Common myeloid progenitor, CD34-positive (primary cell): ENCODE measurements at places on chromosomes 12 and 14.

DNA sequence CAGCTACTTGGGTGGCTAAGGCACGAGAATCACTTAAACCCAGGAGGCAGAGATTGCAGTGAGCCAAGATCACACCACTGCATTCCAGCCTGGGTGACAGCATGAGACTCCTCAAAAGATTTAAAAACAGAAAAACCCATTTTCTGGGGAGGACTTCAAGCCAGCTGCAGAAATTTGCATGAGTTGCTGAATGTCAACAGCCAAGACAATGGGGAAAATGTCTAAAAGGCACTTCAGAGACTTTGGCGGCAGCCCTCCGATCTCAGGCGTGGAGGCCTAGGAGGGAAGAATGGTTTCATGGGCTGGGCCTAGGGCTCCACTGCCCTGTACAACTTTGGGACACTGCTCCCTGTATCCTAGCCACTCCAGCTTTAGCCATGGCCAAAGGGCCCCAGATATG, 177.8 kb upstream of the C14orf180 start:
- DNase-seq: no peak

DNA sequence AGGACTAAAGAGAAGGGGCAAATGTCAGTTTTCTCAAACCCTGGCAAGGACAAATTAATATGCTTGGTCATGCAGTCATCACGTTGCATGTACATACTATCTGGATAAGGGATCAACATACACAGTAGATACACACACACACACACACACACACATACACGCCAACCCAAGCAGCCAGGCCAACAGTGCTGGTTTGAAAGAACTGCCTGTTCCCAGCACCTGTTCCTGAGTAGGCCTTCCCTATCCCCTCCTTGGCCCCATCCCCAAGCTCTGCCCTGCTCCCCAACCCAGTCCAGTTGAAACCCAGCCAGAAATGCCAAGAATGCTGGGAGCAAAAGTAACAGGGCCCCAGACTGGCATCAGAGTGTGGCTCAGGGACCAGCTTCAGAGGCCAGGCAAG, 4.4 kb downstream of the ITGA7 start:
- DNase-seq: peak; percentile 18

- peak; percentile 28 for DNase-seq
These were observed 53.9 kb downstream of the EID3 start for GRCh38 chr12:104357421-104357952.

DNA sequence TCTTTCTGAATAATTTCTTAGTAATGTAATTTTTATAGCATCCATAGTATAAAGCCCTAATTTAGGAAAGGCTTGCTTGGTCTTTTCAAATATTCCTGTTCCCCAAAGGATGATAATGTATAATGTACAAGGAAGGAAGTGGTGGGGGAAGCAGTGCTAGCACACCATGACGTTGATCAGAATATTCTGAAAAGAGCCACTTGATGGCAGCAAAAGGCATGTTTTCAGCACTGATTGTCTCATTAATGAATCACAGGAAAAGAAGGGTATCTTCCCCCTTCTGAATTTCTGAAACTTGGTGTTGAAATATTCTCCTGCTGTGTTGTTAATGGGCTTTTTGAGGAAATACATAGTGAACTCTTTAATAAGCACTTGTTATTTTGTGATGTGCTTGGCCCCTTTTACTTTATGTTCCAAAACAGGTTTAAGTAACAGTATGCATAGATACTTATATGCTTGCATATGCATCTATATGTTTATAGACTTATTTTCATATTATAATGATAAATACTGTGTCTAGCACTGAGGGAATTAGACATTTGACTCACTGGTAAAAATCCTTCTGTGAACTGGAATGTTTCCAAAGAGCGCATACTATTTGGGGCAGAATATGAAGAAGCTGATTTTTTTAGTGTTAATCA, 122.0 kb downstream of the TMEM117 start:
- DNase-seq: peak; percentile 55

DNA sequence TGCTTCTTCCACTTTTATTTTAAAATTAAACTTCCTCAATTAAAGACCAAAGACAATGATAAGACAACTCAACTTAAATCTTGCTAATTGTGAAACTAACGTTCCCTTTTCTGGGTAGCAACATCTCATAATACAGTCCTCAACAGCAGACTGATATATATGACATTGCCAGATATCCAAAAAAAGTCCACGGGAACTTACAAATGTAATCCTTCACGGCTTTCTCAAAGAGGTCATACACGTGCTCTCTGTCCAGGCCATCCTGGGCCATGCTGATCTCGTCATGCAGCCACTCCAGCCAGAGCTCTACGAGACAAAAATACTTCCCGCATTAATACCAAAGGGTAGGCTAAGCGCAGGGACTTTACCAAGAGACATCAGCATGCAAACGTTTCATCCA, 13.3 kb downstream of the SART3 start:
- no peak for DNase-seq

DNA sequence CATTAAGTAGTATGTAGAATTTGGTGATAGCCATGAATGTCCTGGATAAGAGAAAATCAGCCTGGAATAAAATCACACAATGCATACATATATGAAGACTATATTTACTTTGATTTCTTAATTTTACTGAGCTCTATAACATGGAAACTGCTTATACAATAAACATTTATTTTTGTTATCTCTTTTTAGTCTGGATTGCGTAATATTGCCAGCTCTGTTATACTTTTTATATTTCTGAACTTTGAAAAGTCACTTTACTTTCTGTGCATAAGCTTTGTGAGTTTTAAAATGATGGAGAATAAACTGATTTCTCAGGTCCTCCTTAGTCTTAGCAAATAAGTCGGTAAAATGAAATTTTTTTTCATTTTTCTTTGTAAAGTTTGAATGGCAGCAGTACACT, 19.2 kb upstream of the ABCD2 start:
- no peak for DNase-seq

GRCh38 chr12:90126125-90126524, 417.5 kb upstream of the ATP2B1 start:
- no peak for DNase-seq

- peak; percentile 63 for DNase-seq
These were observed 5.6 kb downstream of the OR10P1 start for GRCh38 chr12:55642267-55642666.

GRCh38 chr12:106329231-106329982, 26.9 kb downstream of the TCP11L2 start:
- DNase-seq: no peak

DNA sequence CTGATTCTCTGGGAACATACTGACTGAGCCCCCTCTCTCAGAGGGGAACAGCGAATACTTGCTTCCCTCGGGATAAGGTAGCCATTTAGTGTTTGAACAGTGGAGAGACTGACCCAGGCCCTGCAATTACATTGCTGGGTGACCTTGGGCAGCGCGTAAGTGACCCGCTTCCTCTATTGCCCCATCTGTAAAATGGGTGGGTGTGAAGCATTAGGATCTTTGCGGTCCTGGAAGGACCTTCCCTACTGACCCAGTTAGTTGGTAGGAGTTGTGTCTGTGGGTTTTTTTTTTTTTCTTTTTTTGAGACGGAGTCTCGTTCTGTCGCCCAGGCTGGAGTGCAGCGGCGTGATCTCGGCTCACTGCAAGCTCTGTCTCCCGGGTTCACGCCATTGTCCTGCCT, 1.2 kb upstream of the KMT5A start:
- DNase-seq: no peak

GRCh38 chr12:7645395-7646177, 20.1 kb downstream of the APOBEC1 start:
- DNase-seq: no peak

- no peak for DNase-seq
These were observed 178.0 kb downstream of the RPAP3 start for GRCh38 chr12:47527816-47528215.

- no peak for DNase-seq
These were observed 91.0 kb upstream of the SFSWAP start for GRCh38 chr12:131619736-131620506.

DNA sequence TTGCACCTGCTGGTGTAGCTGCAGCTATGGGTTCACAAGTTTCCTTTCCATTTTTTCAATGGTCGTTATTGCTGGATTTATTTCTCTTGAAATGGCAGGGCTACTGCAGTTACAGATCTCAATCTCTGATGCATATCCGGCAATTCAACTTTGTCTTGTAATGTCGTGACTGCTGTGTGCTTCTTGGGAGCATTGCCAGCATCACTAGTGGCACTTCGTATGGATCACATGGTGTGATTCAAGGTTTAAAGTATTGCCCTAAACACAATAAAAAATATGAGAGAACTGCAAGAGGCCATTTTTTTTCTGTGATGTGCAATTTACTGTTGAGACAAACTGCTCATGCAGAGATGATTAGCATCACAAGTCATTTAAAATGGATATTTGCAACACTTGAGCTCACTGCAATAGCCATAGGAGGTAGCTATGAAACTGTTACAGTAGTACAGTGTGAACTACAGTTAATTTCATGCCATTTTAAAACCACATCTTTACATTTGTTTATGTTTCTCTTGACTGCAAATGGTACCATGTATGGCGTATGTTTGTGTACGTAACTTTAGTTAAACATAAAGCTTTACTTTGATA, 217.4 kb upstream of the PDE3A start:
- no peak for DNase-seq

DNA sequence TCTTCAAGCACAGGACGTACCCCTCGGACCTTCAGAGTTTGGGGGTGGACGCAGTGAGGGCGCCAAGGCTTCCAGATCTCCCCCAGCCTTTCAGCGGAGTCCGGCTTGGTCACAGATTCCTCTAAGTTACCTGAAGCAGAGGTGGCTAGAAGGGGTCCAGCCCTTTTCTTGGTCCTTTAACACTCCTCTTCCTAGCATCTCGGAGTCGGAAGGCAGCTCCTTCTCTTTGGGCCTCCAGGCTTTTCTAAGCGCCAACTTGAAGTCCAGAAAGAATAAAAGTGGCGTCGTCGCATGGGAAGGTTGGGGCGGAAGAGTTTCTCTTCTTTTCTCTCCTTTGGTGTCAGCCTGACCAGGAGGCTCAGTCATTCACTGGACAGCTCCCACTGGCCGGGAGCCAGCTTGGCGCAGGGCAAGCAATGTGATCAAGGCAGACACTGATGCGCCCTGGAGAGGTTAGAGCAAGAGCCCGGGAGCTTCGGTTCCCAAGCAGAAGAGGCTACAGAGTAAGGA, 9.6 kb downstream of the OR6S1 start:
- DNase-seq: peak; percentile 35

DNA sequence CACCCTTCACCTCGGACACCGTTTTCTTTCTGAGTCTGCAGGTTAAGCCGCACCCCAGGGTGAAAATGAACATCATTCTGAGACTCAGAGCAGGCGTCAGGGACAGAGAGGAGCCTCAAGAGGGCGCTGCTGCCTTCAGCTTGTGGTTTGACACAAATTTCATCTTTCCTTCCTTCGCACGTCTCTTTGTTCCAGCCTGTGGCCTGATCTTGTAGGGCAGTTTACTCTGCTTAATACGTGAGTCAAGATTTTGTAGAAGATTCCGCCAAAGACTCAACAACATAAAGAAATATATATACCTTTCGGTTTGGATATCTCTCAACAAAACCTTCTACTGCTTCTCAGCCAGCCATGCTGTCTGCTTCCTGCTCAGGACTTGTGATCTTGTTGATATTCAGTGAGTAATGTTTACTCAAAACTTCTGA, 329.3 kb upstream of the OR4E1 start:
- DNase-seq: peak; percentile 54

DNA sequence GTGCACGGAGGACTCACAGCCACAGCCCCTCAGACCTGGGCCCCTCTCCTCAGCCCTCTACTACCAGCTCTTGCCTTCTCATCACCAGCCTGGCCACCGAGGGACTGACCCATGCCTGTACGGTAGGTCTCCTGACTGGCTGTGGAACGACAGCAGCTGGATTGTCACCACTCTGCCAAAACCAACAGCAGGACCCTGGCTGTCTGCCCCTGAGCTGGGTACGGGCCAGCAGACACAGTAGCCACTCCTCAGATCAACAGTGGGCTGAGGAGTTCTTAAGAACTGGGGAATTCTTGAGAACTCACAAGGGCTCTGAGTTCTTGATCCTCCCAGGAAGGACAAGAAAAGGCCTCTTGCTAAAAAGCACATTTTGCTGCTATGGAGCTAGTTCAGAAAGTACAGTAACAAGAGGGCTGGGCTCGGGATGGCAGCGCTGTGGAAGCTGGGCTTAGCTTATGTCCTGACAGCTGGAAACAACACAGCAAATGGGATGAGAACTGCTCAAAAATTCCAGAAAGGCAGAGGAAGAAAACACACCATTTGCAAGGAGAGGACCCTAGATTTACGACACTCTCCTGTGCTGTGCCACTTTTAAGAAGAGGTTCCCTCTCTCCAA, 176.4 kb downstream of the ANO2 start:
- no peak for DNase-seq

- peak; percentile 83 for DNase-seq
These were observed 43.1 kb downstream of the LLPH start for GRCh38 chr12:66087365-66087943.

- DNase-seq: peak; percentile 23
These were observed 52.8 kb upstream of the SLC2A13 start for GRCh38 chr12:40158592-40159111.

DNA sequence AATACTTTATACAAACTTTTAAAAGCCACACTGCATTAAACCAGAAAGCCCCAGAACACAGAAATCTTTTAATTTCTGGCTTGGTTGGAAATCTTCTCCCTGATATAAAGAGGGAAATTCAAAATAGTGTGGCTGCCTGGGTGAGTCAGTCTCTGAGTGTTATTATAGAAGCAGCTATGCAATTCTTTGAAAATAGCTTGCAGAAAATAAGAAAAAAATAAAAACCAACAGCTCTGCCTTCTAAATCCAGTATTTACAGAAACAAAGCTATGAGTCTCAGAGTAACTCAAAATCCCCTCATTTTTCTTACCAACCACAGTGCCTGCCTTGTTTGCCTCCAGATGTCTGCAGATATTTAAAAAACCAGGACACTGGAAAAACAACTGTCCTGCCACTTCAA, 68.6 kb upstream of the FERMT2 start:
- DNase-seq: no peak

DNA sequence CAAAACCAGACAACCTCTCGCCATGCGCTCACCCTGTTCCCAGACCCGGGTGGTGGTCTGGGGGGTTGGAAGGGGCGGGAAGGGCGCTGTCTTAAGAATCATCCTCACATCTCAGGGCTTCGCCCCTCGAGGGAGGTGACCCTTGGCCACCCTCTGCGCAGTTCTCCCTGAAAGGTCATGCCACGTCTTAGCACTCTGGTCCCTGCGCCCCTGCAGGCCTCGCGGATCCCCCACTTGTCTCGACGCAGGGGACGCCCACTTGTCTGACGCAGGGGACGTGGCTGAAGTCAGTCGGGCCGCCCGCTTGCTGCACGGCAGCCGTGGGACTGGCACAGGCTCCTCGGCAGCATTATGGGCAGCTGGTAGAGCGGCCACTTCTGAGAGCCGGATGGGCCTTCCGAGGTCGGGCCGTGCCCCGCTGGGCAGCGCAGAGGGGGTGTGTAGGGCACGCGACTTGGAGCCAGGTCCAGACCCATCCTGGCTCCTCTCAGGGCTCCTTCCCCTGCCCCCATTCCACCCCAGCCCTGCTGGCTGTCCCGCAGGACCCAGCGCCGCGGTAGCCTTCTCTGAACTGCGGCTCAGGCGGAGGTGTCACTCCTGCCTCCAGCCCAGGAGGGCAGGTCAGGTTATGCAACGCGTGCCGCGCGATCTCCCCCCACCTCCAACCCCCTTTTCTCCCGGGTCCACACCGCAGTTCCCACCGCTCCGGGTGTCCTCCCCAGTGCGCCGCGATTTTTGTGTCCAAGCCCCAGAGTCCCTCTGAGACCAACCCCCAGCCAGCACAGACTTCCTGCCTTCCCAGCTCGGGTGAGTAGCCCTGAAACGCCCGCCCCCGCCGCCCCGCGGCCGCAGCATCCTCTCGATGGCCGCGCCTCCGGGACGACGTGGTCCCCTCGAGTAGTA, 40.9 kb upstream of the CAPRIN2 start:
- peak; percentile 87 for DNase-seq

- DNase-seq: peak; percentile 76
These were observed 48.6 kb downstream of the AP5M1 start for GRCh38 chr14:57317248-57317833.

GRCh38 chr14:102087762-102088011, 843 bp upstream of the HSP90AA1 start:
- DNase-seq: no peak
